ENCODE measurements at places on chromosomes 1 and 21.

DNA sequence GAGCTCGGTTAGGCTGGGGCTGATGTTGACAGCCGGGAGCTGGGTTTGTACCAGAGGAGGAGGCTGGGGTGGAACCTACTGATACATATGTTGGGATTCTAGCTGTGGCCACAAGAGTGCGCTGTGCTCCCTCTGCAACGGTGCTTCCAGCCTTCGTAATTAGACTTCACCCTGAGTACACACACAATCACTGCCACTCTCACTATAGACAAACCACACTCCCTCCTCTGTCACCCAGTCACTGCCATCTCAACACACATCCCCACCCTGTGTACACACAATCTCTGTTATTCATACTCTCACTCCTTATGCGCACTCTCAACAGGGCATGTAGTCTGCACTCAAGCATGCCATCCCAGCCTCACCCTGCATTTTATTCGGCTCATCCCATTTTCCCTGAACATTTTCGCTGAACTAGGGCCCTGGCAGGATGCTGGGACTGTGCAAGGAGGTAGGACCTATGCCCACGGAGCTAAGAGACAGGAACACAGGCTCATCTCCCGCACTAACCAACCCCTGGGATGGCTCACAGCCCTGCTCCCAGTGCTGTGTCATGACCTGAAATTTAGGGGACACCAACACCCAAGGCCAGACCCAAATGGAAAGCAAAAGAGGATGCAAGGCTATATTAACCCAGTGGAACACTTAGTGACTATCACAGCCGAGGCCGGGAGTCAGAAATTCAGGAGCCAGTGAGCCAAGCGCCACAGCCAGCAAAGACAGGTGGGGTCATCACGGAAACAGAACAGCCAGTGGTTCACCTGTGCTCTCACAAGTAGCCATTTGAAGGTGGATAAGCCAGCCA, 5.7 kb downstream of the GJB3 start:
- DNase-seq = peak; percentile 53

GRCh38 chr1:32816676-32817158, 441 bp downstream of the YARS1 start:
- peak; percentile 6 for DNase-seq

DNA sequence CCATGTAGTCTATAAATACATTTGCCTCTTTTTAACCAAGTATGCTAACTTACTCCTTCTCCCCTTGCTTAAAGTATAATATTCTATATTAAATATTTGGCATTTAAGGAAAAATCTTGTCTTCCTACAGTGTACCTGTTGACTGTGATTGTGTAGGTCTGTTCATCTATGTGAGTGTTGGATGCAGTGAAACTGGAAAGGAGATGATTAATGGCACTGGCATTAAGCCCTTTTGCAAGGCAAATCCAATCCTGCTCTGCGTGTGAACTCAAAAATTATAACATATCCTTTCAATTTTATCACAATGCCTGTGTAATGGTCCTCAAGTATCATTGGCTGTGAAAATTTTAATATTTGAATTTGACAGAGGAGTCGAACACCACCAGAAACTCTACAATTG, 565.0 kb downstream of the KCNT2 start:
- no peak for DNase-seq

DNA sequence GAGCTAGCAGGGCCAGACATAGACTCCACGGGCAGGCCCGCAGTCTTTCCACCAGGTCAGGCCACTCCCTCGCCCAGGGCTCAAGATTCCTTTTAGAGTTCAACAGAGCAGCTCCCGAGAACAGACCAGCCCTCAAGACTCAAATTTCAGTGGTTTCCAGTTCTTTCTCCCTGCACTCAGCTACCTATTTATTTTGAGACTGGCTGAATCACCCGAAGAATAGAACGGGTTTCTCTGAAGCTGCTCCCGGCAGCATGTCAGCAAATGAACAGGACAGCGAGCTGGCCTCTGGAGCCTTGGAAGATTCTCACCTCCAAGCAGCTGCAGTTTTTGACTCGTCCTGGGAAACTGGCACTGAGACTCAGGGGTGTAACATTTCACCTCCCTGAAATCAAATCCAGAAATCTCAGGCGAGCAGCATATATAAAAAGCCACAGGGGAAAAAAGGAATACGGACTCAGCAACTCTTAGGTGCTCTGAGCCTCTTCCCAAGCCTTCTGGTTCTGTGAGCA, 177.9 kb downstream of the CLIC6 start:
- no peak for DNase-seq

- no peak for DNase-seq
These were observed 147 bp downstream of the CLSTN1 start for GRCh38 chr1:9823693-9823942.

DNA sequence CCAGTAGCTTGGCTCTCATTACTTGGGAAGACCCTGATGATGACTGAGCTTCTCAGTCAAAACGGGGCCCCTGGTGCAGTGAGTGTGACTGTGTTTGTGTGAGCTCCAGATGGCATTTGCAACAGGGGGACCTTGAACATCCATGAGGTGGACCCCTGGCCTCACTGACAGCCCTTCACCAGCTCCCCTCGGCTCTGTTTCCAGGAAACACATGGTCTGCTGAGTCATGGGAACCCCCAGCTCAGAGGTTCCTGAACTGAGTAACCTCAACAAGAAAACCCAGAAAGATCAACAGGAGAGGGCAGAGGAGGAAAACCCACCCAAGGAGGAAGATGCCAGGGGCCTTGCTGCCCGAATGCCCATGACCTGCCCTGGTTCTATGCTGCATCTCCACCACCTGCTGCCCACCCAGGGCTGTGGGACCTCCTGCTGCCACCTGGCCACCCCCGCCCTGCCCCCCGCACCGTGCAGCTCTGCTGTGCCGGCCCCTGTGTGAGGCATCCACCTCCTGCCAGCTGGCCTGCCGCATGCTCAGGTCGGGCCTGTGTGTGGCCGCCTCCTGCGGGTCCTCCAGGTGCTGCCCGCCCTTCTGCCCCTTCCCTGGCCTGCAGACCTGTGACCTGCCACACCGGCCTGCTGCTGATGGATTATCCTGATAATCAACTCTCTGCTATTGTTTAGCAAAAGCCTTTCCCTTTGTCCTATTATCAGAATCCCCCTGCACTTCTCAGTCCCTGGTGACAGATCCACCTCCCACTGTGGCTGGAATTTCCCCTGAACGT, 4.2 kb upstream of the KRTAP12-1 start:
- no peak for DNase-seq

DNA sequence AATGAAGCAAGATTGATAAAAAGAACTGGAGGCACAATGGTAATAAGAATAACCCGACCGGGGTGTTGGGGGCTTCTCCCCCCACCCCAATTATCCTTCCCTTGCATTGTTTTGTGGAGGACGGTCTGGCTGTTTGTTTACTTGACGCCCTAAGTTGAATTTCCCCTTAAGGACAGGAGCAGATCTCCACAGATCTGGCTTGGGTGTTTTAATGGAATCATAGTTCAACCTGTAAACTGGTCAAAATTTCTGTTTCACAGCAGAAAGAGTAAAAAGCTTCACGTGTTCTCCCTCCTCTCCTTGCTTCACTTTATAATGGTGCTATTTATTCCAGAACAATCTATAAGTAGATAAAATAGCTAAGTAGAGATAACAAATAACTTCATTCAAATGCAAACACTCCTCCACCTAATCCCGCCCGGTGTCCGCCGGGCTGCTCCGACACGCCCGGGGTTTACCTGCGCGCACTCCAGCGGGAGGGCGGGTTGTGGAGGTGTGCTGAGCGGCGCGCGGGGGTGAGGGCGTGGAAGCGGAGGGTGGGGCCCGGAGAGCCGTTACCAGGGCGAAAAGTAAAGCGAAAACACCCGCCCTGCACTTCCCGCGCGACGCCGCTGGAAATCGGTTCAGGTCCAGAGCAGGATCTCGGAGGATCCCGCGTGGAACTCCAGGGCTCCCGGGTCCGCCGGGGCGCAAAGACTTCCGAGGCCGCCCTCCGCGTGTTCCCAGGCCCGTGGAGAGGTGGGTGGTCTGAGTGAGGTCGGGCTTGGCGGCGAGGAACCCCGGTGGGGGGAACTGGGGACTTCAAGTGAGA, 2.0 kb upstream of the ATF3 start:
- no peak for DNase-seq

DNA sequence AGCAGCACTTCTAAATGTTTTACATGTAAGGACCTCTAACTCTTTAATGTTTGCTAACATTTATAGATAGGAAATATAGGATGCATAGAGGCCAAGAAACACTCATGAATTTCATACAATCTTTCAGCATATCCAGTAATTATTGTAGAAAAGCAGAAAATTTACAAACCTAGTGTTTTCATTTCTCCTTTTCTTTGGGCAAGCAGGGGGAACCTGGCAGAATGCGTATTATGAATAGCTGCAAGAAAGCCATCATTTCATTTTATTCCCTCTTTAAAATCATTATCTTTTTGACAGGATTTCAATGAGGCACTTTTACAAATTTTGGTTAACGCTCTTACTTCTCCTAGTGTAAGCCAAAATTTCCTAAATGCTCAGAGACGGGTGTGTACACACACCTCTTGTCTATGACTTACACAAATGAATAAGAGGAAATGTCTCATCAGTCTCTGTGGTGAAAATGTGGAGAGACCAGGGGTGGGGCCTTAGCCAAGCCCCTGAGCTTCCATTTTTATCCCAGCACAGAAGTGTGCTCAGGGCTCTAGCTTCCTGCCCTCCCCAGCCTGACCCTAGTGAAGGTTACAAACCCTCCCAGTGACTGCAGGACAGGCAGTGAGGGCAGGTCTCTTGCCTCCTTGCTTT, 91.6 kb downstream of the LRRC8C start:
- no peak for DNase-seq

DNA sequence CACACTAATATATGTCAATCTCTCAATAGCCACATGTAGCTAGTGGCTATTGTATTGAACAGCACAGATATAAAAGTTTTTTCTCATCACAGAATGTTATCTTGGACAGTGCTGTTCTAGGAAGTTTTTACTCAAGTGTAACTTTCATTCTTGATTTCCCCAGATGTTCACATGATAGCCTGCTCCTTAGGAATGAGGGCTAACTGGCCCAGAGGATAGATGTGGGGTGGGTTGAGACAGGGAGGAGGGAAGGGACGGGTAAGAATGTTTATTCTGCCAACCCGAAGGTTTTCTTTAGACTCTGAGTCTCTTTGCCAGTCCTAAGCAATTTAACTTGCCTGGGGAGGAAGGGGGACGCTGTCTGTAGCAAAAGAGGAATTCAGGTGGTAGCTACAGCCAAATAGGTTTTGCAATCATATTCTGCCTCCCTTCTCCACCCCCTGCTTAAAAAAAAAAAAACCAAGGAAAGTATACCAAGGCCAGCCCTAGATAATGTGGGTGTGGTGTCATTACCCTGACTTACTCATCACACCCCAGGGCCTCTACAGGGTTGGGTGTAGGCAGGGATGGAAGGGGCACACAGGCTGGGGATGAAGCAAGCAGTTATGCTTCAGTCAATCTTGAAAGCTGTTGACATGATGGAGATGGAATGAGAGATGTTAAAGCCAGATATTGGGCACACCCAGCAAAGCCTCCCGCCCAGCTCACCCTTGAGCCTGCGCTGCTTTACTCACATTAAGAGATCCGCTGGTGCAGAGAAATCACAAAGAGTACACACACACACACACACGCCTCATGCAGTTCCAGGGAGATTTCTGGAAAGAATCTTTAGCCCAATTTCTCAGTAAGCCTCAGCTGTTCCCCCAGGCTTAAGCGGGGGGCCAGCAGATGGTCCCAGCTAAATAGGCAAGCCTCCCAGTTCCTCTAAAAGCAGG, 59.9 kb downstream of the PLXNA2 start:
- DNase-seq = no peak

DNA sequence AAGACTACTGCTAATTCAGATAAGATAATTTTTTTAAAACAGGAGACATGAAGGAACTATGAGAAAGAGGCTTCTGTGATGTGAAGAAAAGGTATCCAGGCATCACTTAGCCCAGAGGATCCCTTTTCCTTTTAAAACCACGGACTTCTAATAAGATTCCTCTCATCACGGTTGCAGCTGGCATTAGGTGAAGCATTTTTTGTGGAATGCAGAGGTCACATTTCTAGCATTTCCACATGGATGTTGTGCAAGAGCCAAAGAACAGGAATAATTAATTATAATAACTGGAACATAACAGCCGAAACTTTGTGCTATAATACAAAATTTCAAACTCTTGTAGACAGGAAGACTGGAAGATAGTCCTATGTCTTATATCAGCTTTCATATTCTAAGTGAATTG, 27.6 kb downstream of the CYP2J2 start:
- no peak for DNase-seq

DNA sequence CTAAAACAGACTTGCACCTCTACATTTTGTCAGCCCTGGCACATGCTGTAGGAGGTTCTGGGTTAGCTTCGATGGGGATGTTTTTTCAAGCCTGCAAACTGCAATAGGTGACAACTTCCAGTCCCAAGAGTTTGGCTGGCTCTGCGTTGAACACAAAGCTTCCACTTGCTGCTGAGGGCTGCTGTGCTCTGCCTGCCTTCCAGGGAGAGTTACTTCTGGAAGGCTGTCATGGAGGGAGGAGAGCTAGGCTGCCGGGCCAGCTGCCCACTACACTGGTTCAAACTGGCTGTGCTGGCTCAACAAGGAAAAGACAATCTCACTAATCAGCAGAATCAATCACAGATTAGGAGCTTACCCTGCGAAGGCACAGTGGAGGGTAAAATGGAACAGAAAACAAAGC, 46.7 kb upstream of the PPP2R5A start:
- DNase-seq = no peak

- DNase-seq = peak; percentile 53
These were observed 27.7 kb upstream of the ELAVL4 start for GRCh38 chr1:50080904-50081586.

- DNase-seq = no peak
These were observed 54.2 kb downstream of the JAK1 start for GRCh38 chr1:64912191-64912590.

GRCh38 chr1:167065471-167065870, 24.7 kb downstream of the GPA33 start:
- no peak for DNase-seq

DNA sequence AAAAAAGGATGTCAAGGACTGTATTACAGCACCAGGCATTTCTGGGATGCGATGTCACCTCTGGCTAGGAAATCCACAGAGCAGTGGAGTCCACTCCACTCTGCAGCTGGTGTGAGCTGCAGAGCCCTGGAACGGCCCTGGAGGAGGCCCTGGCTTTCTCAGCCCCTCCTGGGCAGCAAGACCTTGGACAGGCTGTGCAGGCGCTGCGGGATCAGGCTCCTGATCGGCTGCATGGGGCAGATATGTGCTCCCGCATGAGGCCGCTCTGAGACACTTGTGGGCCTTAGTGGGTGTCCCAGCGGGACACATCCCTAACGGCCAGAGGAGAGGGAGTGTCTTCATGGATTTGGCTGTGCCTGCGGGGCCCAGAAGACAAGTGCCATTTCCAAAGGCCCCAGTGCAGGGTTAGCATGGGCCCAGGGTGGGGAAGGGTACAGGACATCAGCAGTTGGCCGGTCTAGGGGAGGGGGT, 6.2 kb downstream of the DNMT3L start:
- DNase-seq = no peak
